Activated CD4-positive, alpha-beta T cell treated with anti-CD3 and anti-CD28 coated beads, Interleukin-2, amount 50 U/mL, for 1 hour (primary cell): ENCODE measurements at places on chromosomes 12 and 14.

- DNase-seq = no peak
These were observed 26.8 kb downstream of the RFLNA start for GRCh38 chr12:124321556-124322270.

DNA sequence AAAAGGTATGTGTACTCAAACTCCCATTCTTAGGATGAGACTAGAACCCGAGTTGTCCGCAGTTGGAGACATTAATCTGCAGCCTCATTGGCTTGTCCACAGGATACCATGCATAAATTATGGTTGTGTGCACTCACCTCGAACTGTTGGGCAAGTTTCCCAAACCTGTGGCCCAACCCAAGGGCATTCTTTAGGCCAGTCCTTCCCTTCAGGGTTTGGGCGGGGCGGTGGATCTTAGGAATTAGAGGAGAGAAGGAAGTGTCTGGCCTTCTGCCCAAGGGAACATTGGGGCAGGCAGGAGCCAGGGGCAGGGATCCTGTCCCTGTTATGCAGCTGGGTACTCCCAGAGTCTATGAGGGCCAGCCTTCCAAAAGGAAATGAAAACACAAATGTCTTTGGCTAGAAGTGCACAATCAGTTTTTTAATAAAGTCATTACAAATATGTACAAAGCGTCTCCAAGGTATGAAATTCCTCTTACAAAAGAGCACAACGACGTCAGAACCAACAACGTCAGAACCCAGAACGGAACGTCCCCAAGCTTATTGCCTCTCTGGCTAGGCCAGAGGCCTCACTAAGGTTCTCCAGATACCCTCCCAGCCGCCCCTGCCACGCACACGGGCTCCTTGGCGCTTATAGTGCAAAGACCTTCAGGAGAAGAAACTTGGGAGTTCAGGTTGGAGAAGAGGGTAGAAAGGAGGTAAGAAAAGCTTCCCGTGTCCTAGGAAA, 25.3 kb downstream of the HRK start:
- DNase-seq = no peak

- no peak for DNase-seq
These were observed 14.4 kb downstream of the SPTLC2 start for GRCh38 chr14:77601846-77602619.

DNA sequence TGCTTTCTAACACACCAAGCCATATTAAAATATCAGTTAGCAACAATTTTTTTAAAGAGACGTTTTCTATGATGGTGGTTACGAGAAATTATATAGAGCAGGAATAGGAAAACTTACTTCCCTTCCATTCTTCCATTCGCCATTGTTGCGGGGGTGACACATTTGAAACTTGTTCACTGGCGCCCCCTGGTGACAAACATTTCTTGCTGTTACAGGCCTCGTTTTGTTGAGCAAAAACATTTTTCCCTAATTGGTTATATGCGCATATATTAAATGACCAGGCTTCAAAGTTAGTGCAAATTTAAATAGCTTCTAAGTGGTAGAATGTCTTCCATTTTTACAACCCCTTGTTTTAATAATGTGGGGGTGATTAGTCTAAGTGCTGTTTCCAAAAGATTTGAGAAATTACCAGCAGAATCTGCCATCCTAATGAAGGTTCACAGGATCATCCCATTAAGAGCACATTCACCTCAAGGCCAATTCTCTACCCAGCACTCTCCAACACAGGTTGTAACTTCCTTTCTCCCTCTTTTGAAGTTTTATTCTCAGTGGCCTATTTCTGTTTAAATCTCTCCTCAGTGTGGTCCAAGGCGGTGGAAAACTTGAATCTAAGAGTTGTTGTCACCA, 1124.7 kb downstream of the FLRT2 start:
- DNase-seq = peak; percentile 2

DNA sequence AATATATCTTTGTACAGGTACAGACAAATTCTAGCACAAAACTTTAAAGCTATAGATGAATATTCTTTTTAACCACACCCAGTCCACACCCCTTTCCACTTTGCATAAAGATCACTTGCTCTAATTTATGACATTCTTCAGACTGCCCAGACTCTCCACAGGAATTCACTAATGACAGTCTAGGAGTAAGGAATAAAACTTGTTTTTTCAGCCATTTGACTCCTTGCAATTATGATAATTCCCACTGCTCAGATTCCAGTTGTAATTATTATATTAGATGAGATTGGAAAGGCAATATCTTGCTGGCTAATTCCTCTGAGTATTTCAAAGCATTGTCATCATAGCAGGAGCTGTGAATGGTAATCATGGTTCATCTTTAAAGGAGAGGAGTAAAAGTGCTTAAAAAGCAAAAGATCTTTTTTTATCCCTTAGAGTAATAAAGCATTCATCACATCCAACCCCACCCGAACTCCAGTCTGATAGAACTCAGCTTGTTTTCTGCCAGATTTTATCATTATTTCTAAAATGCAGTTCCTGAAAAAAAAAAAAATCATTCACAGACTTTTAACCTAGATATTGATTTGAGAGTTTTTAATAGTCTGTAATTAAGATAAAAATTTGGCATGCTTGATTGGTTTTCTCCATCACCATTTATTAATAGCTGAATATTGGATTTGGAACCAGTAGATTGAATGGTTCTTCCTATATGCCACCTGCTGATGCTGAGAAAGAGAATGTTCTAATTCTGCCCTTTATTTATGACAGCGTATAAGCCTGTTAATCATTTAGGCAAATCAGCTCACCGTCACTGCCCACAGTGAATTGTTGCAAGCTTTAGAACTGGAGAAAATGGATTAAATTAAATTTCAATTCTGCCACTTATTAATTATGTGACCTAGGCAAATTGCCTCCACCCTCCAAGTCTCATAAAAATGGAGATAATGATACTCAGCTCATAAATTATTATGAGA, 93.9 kb upstream of the RASSF8 start:
- DNase-seq = no peak

DNA sequence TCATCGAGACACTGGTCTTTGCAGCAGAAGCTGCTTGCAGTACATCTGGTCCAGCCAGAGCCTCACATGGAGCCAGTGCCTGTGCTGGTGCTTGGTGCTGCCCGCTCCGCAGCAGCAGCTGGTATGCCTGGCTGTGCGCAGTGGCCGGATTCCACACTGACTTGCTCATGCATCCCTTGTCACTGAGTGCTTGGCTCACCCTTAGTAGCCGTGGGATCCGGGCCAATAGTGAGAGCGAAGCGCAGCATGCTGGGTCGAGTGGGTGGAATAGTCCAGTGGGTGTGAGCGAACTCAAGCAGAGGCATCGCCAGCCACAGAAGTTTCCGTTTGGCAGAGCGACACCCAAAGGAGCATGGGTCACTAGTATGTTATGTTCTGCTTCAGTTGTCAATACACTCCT, 10.1 kb upstream of the FBXO33 start:
- no peak for DNase-seq

GRCh38 chr12:102956738-102957327, 641 bp upstream of the ASCL1 start:
- no peak for DNase-seq

GRCh38 chr12:62910549-62911169, 24.3 kb downstream of the PPM1H start:
- no peak for DNase-seq

DNA sequence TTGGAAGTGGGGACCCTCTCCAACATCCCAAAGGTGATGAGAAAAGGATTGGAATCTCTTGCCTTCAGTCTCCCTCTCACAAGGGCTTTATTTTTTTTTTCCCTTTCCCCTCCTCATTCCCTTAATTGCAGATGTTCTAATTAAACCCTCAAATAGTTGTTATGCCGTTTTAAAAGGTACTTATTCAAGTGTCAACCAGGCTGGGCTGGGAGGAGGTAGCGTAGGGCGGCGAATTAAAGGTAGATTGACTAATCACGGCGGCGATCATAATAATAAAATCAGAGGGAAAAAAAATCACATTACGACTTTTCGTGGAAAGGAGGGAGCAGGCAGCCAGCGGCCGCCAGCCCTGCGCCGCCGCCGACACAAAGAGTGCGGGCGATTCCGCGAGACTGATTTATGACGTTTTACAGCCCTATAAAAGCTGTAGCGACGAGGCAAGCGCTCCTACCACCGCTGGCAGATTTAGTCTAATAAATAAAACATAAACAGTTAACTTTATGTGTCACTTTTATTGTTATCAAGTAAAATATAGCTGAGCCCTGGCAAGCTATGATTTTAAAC, 1.7 kb upstream of the HOXC4 start:
- DNase-seq = no peak

DNA sequence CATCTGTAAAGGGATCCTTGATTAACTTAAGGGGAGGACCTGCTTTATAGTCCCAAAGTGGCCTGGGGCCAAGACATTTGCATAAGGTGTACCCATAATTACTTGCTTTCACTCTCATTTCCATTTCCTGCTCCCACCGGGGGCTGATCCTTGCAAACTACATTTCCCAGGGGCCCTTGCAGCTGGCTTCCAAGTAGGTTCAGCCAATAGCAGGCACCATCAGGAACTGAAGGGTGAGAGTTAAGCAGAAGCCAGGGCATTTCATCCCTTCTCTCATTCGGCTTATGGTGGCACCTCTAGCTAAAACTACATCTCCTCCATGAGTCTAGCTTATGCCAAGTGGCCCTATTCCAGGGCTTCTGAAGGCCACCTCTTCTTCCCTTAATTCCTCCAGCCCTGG, 88.8 kb downstream of the CCDC60 start:
- no peak for DNase-seq

GRCh38 chr12:3752096-3752709, 706 bp downstream of the CRACR2A start:
- DNase-seq = peak; percentile 53

DNA sequence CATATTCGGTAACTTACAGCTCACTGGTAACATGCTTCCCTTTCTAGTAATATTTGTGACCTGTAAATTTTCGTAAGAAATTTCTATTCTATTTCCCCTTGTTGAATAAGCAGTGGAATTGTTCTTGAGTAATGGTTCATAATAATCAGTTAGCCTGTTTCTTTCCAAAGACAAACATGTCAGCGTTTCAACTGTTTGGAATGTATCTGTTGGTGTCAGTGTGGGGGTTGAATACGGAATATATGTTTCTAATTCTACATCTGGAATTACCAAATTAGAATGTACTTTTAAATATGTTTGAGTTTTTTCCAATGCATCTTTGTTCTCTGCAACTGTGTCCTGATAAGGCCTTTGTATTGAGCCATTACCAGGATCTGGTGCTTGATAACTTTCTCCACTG, 2.0 kb downstream of the BBS10 start:
- no peak for DNase-seq

DNA sequence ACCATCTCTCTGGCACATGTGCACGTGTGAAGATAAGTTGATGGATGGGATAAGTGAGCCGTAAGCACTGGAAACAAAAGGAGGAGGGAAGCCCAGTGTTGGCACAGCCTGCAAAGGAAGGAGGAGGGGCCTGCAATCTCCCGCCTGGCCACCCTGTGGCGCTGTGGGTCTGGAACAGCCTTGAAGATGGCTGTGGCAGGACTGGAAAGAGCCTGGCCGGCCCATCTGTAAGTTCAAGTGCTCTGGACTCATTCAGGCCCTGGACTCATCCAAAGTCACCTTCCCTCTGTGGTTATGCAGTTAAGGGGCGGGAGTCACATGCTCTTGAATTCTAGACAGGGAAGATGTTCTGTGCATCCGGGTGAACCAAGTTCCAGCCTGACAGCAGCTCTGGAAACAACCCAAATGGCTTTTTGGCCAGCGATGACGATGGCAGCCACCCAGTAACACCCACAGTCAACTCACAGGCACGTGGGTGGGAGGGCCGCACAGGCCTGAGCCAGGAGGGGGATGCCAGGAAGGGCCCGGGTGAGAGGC, 50.4 kb downstream of the CHGA start:
- DNase-seq = no peak

GRCh38 chr12:46439793-46440511, 67.4 kb upstream of the SLC38A2 start:
- DNase-seq = no peak

DNA sequence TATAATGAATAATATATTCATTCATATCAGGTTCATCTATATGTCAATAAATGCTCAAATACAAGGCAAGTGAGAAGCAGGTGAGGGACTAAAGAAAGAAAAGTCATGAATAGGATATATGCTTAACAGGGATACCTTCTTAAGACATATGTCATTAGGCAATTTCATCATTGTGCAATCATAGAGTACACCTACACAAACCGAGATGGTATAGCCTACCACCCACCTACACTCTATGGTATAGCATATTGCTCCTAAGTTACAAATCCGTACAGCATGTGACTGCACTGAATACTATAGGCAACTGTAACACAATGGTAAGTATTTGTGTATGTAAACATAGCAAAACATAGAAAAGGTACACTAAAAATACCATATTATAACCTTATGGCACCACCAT, 39.0 kb downstream of the KANSL2 start:
- no peak for DNase-seq
